ENCODE measurements at places on chromosomes 7 and 10. TPM values are rescaled to one million over a fixed set of nuclear protein-coding genes. Genes with fewer than 3 reads are reported as not detected.

DNA sequence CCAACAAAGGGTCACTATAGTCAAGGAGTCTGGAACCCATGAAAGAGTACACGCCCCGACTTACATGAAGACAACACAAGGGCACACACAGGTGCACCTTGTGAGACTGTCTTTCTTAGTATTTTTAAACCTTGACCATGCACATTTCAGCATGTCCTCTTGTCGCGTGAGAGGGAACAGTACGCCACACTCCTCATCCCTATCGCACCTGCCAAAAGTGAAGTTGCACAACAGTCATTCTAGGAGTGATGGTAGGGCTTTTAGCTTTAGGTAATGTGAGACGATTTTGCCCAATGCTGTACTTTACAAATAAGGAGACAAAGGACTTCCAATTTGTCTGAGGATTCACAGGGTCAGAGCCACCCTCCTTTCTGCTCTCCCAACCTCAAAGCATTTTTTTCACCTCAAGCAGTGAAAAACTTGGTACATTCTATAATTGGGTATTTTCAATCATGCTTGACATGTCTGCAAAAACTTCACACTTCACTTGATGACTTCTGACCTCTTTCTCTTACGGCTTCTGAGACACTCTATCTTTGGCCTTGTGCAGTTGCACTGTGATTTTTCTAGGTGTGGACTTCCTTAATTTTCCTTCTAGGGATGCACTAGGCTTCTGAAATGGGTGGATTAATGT is 173.9 kb upstream of the GRB10 start:
- DNase-seq: no peak

GRCh38 chr10:7666253-7667023 is at the start of gene ITIH5:
TSS of gene ITIH5 (minus strand) at chr10:7666966. CDS start at chr10:7666892, 74 bp downstream.
- DNase-seq: no peak

DNA sequence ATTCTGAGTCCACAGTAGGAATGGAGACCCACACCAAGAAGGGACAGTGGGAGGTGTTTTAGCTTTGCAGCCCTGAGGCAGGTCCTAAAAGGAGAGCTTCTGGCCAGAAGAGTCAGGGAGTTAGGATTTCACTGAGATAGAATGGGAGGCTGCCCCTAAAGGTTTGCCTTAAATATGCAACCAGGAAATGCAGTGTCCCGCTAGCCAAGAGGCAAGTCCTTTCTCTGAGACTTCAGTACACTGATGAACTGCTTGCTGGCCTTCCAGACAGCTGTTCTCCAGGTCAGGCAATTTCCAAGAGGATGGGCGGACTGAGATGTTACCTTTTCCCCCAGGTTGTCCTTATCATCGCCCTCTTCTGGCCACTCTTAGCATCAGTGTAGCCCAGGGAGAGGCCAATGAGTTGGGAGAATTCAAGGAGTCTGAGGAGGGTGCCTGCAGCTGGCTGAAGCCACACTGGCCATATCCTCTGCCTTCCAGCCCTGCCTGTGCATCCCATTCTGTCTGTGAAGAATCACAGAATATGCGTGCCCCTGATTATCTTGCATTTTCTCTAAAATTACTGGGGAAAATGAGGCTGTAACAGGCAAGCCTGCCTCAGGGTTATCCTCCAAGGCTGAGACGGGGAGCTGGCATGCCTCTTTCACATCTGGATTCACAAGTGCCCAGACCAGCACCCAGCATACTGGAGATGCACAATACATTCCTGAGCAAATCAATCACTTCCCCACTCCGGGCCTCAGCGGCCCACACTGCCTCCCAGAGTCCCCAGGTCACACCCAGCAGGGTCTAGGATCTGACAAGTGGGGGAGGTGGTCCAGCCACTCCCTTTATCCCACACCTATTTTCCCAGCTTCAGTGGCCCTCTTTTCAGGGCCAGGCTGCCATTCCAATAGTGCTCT is 2.4 kb downstream of the TLL2 start:
- DNase-seq: peak; percentile 33

BEND7 gene
- total RNA-seq: 7.1 TPM

DNA sequence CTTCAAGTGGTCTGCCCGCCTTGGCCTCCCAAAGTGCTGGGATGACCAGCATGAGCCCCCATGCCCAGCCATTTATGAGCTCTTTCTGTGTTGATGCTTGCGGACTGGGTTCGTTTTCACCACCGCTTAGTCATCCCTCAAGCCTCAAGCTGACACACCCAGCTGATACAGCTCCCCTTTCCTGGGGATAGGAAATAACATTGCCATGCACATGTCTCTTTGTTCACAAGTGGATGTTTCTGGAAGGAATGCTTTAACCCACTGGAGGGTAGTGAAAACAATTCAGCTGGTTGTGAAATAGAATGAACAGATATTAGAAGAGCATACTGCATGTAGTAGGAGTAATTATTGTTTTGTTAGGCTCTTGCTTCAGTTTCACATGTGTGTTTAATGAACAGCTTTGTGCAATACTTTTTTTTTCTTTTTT is 8.5 kb upstream of the METTL27 start:
- DNase-seq: peak; percentile 72

FOXP2 gene
- total RNA-seq: 13.7 TPM

Data from lung microvascular endothelial cell (primary cell).